ENCODE measurements at places on chromosomes 6 and 20.

DNA sequence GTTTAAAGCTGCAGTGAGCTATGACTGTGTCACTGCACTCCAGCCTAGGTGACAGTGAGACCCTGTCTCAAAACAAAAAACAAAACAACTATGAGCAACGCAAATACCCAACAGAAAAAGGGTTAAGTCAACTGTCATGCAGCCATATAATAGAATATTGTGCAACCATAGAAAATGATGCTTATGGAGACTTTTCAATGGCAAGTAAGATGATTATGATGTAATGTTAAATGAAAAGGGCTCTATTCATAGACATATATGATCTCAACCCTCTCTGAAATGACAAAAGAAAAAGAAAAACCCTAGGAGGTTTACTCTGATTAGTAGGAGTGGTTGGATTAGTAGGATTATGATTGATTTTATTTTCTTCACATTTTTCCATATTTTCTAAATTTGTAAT, 41.3 kb upstream of the TBC1D7 start:
- DNase-seq, result no peak

DNA sequence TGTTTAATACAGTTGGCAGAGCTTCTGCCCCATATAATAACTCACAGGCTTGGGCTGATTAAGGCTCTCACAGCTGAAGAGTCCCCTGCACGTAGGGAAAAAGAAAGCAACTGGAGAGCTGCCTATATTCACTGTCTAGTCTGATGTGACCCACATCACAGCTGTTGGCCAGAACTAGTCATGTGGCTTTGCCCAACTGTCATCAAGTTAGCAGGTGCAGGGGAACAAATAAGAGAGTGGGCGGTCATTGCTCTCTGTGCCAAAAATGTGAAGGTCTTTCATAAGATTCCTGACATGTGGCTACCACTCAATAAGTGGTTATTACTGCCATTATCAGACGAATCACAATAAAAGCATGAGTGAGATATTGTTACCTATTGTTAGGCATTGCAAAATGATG, 665.2 kb downstream of the DOK5 start:
- DNase-seq, result no peak

DNA sequence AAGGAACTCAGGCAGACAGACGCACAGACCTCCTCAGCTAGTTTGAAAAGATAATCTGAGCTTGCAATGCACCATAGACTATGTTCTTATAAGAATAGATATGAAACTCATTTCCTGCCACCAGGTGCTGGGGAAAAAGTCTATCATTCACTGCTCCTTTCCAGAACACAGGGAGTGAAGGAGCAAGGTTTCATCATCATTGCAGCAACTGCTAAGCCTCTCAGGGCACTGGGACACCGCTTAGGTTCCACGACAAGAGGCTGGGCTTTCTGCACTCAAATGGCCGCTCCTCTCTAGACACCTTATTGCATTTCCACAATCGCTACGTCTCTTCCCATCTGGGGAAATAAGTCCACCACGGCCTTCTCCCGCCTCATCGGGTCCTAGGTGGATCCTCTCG, 418.5 kb upstream of the JARID2 start:
- DNase-seq, result no peak

GRCh38 chr6:69791065-69791471, 5.7 kb downstream of the LMBRD1 start:
- DNase-seq, result no peak

DNA sequence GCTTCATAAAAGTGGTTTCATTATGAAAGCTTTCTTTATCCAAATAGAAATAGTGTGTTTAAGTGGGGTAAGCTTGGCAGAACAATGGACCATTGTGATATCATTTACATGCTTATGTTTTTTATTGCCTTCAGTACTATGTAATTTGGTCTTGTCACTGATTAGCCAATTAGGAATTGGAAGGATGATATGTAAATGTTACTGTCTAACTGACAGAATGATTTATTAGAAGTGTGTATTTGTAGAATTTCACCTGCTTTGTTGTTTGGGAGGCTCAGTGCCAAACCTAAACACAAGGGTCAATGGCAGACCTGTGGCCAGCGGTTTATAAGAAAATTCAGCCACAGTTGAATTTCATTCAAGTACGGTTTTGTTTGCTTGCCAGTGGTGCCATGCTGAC, 39.0 kb downstream of the AIG1 start:
- no peak for DNase-seq
